ENCODE measurements at places on chromosomes 11 and 22. TPM values are rescaled to one million over a fixed set of nuclear protein-coding genes. Genes with fewer than 3 reads are reported as not detected.

- no peaks in the 10 kb centered on the region for H3K27me3 ChIP-seq
- H3K4me1 ChIP-seq = peaks cover 13% of the 10 kb centered on the region
Measured at GRCh38 chr22:29043906-29044575, 17.6 kb downstream of the C22orf31 start.

PRAME gene
- total RNA-seq = not detected

DNA sequence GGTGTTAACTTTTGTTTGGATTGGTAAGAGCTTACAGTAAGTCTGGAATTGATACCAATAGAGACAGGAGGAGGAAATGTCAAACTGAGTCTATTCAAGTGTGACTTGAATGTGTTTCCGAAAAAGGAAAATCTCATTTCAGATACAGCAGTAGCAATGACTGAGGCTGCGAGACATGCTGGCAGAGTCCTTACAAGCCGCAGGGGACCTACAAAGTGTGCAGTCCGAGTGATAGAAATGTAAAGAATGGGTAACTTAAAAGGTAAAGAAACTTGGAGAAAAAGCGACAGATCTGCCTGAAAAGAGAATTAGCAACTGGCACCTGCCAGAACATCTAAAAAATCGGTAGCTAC lies 444 bp downstream of the CWF19L2 start:
- peaks cover 13% of the 10 kb centered on the region for H3K36me3 ChIP-seq
- H3K4me1 ChIP-seq = peaks cover 13% of the 10 kb centered on the region
- peaks cover 6% of the 10 kb centered on the region for H3K27me3 ChIP-seq
- H3K4me3 ChIP-seq = peak overlapping the region; percentile 81

SLN gene
- total RNA-seq = not detected

DNA sequence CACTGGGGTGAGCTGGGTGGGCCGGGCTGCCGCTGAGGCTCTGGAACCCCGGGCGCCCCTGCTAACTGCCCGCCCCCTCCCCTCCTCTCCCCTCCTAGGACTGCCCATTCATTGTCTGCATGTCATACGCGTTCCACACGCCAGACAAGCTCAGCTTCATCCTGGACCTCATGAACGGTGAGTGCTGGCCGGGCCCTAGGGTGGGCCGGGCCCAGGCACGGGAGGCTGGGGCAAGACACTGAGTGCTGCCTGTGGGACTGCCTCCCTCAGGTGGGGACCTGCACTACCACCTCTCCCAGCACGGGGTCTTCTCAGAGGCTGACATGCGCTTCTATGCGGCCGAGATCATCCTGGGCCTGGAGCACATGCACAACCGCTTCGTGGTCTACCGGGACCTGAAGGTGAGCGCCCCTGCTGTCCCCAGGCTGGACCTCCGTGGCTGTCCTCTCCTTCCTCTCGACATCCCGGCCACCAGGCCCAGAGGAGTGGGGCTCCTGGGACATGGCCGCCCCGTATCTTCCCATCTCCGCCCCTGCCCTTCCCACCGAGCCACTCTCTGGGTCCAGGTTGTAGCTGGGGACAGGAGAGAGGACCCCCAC lies 7.5 kb upstream of the ANKRD13D start:
- H3K4me1 ChIP-seq = peaks cover 14% of the 10 kb centered on the region
- DNase-seq = no peak
- no peaks in the 10 kb centered on the region for H3K27me3 ChIP-seq
- no peak overlapping the region for H3K27ac ChIP-seq
- H3K4me3 ChIP-seq = no peak overlapping the region
